ENCODE measurements at places on chromosomes 3 and 15.

- no peak for DNase-seq
These were observed 32.4 kb upstream of the RASGRF1 start for GRCh38 chr15:79122991-79123390.

DNA sequence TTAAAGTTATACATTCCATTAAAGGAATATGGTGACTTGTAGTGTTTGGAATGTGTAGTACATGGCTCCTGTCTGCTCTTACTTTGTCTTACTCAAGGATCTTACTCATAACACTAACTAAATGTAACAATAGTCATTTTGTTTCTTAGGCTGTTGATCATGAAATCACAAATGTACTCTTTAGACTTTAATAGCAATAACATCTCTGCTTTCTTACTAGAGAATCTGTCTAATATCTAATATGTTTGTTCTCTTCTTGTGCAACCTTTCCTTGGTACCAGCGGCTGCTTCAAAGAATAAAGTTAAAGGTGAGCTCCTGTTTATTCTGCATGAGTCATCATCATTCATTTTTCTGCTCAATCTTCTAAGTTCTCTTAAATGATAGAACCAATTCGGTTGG is 767.5 kb downstream of the CADM2 start:
- no peak for DNase-seq

- no peak for DNase-seq
These were observed 139.7 kb downstream of the STAG1 start for GRCh38 chr3:136612512-136612911.

GRCh38 chr3:138434875-138435772 is 708 bp downstream of the ESYT3 start:
- no peak for DNase-seq

DNA sequence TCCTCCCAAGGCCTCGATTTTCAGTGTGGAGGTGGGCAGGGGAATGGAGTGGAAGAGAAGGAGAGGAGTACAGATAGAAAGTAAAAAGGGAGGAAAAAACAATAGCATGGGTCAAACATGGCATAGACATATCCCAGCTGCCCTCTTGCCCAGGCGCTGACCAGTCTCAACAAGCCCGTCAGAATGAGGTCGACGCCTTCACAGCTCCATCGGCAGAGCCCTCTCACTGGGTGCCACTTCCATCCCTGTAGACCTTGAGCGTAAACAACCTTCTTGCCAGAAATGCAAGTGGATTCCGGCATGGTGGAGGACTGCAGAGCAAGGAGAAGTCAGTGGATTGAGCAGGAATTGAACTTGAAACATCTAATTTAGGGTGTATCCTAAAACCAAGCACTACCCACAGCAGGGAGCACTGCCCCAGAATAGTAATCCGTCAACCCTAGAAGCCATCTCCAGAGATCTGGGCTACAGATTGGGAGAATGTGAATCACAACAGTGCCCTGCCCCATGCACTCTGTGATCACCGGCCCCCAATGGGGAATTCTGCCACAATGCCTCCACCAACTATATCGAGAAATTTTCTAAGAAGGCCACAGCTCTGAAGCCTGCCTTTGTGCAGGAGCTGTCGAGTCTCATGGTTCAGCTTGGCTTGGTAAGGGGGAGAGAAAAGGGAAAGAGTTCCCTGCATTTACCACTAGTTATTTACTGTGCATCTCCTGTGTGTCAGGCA is 190.1 kb downstream of the UACA start:
- no peak for DNase-seq

DNA sequence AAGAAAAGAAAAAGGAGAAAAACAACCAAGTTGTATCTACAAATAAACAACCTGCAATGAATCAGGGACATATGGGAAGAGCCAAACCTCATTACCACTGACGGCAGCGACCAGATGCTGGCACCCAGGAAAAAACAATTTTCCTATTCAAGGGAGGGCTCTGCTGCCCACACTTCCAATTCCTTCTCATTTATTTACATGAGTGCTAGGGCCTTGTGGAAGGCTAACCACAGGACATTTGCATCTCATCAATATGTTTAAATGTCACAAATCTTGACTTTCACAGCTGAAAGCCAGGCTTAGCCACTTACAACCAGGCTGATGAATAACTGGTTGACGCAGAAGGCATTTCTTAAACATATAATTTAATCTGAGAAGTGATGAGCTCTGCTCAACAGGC is 36.0 kb downstream of the RFTN1 start:
- DNase-seq = no peak

DNA sequence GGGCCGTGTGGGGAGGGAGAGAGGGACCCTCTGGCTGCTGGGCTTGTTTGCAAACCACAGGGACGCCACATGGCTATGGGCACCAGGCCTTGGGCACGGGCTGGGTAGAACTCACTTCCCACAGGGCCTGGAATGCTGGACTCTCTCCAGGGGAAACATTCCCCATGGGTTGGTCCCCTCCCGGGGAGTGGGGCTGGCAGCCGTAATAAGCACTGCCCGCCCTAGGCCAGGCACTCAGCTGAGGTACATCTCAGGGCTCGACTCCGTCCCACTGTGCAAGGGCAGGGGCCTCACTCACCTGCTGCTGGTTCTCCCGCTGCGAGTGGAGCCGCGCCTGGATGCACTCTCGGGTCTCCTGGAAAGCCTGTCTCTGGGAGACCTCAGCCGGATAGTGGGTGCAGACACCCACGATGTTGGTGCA is 96.7 kb downstream of the ADCY5 start:
- no peak for DNase-seq

GRCh38 chr15:46735115-46735514 is 982.2 kb upstream of the SEMA6D start:
- DNase-seq = no peak

DNA sequence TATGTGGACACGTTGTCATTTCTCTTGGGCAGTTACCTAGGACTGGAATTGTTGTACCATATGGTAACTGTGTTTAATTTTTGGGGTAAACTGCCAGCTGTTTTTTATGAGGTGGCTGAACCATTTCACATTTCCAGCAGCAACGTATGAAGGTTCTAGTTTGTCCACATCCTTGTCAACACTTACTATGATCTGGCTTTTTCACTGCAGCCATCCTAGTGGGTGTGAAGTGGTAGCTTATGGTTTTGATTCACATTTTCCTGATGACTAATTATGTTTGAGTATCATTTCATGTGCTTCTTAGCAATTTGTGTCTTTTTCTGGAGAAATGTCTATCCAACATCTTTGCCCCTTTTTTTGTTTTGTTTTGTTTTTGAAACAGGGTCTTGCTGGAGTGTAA is 96.2 kb downstream of the VGLL4 start:
- DNase-seq = no peak

DNA sequence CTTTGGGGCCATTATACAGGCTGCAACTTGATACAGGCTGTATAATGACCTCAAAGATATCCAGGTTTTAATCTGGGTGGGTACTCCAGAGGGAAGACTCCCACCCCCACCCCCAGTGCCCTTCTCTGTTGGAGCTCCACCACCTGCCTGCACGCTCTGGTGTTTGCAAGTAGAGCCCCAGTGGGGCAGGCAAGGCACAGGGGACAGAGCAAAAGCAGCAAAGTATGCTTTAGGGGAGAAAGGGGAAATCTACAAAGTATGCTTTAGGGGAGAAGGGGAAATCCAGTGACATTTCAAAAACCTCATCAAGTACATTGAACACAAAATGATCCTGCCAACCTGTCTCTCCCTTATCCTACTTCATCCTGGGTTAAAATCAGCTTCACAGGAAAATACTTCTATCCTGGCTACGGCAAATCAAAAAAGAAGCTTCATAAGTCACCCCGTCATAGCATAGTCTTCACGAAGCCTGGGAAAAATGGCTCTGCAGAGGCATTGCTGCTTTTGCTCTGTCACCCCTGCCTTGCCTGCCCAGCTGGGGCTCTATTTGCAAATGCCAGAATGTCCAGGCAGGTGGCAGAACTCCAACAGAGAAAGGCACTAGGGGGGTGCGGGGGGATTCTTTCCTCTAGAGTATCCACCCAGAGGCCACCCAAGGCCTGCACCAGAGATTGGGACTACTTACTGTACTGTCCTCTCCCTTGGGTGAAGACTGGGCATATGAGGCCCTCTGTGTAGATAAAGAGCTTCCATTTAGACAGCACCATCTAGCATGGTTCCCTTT is 60.9 kb upstream of the ATP11B start:
- no peak for DNase-seq

DNA sequence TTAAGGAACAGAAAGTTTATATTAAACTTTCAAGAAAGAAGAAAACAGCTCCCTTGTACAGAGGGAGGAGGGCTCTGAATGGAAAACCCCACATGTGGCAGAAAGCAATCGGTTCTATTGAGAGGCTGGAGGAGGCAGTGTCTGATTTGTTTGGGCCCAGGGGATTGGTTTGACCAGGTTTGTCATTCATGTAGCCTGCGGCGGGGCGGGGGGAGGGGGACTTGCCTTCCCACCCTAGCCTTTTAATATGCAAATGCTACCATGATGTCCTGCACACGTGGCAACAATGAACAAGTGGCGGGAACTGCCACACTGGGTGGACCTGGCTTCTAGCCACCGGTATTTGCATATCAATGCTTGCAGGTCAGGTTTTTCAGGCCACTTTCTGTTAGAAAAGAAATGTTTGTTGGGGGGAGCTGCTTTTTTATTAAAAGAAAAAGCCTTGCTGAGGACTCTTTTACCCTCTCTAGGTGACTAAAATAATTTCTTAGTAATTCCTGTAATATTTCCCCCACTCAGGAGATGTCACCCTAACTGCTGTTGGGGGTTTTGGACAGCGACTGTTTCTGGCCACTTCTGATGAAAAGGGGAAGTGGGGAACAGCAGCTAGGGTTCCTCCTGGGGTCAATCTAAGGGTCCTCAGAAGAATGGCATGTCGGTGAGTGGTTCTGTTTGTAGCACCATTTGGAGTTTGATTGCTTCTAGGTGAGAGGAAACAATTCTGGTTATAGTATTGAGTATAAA is 691.2 kb downstream of the TBL1XR1 start:
- no peak for DNase-seq

- no peak for DNase-seq
These were observed 14.7 kb upstream of the DLL4 start for GRCh38 chr15:40914486-40914885.

DNA sequence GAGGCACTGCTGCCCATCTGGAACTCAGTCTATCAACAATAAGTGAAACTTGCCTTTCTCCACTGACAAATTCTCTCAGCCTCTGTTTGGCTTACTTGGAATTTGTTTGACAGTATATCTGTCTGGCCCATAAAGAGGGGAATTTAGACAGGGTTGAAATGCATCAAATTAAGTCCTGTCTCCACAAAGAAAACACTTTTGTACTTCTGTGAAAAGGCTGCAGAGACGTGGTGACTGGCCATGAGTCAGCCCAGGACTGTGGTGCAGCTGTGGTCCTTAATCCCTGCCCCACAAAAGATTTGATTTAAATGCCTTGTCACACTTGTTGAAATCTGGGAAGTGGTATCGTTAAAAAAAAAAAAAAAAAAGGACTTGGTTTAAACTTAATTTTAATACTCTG is 47.5 kb downstream of the RYR3 start:
- no peak for DNase-seq

DNA sequence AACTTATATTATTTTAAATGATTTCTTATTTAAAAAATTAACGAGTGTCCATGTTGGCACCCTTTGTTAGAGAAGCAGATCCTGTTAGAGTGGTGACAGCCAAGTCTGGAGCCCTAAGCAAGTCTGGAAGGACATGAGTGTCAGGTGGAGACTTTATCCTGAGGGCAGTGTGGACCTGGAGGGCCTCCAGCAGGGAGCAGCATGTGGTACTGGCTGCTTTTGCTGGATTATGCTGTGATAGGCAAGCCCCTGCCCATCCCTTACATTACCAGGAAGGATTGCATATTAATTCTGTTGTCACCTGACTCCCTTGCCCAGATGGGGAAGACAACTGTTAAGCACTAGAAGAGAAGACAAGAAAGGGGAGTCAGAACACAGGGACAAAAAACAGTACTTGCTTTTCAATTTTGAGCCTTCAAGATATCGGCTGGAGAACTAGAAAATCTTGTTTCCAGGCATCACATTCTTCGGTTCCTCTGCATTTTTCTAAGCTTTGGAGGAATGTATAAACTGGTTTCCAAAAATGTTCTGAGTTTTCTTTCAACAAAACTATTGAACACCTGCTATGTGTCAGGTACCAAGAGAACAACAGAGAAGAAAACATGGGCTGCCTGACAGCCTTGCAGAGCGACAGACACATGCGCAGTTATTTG is 22.7 kb downstream of the ZNF860 start:
- DNase-seq = no peak

DNA sequence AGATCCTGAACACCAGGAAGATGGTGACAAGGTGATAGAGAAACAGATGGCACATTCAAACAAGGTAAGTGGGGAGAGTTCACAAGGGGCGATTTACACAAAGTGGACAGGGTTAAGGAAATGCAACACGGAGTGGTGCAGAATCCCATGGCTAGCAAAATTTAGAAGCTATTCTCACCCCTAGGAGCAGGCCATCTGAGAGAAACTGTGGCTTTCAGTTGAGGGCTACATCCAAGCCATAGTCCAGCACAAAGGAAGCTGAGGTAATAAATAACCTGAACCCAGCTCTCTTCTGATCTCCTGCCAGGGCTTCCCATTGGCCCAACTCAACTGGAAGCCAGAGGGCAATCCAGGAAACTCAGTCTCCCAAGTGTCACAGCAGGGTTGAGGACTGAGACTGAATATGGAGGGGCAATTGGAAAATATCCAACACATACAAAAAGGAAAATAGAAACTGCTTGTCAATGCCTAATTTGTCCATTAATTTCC is 1.2 kb upstream of the ZNF445 start:
- DNase-seq = no peak

- no peak for DNase-seq
These were observed 228.5 kb upstream of the MME start for GRCh38 chr3:154851644-154852043.

All from AG09309 (cell line).